ENCODE measurements at places on chromosomes 1 and 21.
A peak's percentile ranks its signal among the peaks of the same experiment; 100 is the strongest.

DNA sequence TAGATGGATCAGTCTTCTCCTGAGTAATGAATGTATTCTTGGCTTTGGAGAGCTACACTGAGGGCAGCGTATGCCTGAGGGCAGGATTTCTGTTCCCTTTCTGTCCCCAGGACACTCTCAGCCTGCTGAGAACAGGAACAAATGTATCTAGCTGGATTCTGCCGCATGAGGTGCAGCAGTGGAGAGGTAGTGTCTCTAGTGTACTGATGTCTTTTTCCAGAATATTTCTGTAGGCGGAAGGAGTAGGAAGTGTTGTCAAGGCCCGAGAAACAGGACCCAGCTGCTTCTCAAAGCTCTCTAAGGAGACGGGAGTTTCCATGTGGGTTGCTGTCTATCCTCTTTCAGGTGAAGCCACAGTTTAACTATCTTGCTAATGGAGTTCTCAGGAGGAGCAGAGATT, 65.5 kb downstream of the MT1HL1 start:
- DNase-seq, result no peak

GRCh38 chr1:99173900-99174299, 90.4 kb upstream of the PLPPR4 start:
- DNase-seq, result no peak

GRCh38 chr1:218339267-218339831, 5.8 kb upstream of the TGFB2 start:
- no peak for DNase-seq

GRCh38 chr1:216566641-216567205, 143.5 kb upstream of the USH2A start:
- DNase-seq, result no peak

DNA sequence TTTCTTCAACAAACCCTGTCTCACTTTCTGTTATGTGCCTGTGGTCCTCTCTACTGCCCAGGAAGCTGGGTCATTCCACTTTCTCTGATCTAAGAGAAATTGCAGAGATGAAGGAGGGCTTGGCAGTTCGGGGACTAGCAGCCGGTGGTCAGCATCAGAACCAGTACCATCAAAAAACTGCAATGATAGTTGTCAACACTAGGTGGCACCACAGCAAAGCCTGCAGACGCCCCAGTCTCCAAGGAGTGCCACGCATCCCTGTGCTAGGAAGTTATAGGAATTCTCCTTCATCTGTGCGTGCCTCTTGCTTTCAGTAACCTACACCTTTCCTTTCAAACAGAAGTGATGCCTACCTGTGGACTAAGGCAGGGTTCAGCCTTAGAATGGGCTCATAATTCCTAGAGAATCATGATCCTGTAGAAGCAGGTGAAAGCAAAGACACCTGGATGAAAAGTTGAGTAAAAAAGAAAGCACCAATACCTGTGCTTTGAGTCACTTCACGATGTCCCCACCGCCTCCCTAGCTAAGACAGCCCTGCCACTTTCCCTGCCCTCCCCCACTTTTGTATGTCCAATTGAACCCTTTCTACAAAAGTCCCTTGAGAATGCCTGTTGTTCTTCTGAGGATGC, 129.2 kb downstream of the ADAMTS1 start:
- no peak for DNase-seq

DNA sequence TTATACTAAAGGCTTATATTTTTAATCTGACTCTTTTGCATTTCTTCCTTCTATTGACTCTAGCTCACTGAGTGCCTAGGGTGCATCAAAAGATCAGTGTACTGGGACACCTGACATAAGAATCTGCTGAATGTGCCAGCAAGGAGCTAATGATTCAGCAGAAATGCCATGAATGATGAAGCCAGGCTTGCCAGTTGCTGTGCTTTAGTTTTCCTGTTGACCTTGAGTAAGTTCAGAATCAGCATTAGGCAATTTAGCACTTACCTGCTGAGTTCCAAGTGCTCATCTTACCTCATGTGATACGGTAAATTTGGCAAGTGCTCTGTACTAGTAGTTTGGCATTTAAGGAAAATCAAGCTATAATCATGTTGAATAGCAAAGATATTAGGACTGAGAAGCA, 523.2 kb upstream of the B3GALT2 start:
- DNase-seq, result no peak

- no peak for DNase-seq
Observed at GRCh38 chr1:153261281-153262069, 2.0 kb downstream of the LORICRIN start.

DNA sequence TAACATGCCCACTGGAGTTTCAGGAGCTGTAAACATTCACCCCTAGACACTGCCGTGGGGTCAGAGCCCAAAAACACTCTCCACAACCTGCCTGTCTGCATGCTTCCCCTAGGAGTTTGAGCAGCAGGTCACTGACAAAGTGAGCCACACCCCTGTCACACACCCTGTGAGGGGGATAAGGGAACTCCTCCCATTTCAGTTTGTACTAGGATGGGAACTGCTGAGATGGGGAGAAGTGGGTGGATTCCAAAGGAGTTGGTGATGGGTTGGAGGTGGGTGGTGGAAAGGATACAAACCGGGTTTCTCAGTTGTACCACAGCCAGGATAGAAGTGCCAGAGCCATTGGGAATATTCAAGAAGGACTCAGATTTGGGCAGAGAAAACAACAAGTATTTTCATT, 140.2 kb downstream of the MIS18A start:
- no peak for DNase-seq

DNA sequence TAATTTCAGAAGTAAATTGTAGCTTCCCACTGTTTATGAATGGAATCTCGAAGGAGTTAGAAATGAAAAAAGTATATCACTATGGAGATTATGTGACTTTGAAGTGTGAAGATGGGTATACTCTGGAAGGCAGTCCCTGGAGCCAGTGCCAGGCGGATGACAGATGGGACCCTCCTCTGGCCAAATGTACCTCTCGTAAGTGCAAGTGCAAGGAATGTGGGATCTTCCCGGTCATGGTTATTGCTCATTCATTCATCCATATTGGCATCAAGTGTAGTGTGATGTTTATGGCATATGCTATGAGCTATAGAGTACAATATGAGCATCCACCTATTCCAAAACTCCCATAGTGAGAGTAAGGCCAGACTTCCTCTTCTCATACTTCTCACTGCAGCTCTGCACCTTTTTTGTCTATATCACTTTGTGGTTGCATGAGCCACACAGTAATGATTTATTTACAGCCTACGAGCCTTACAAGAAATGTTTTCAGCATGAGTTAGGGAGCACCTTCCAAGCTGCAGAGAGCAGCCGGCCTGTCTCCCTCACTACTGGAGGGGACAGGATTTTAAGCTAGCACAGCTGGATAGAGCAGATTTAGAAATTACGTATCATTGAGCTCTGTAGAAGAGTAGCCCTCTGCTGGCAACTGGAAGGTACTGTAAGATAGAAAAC, 24.9 kb upstream of the CR1L start:
- peak; percentile 42 for DNase-seq

- DNase-seq, result no peak
Observed at GRCh38 chr1:184199036-184199435, 147.5 kb downstream of the TSEN15 start.

DNA sequence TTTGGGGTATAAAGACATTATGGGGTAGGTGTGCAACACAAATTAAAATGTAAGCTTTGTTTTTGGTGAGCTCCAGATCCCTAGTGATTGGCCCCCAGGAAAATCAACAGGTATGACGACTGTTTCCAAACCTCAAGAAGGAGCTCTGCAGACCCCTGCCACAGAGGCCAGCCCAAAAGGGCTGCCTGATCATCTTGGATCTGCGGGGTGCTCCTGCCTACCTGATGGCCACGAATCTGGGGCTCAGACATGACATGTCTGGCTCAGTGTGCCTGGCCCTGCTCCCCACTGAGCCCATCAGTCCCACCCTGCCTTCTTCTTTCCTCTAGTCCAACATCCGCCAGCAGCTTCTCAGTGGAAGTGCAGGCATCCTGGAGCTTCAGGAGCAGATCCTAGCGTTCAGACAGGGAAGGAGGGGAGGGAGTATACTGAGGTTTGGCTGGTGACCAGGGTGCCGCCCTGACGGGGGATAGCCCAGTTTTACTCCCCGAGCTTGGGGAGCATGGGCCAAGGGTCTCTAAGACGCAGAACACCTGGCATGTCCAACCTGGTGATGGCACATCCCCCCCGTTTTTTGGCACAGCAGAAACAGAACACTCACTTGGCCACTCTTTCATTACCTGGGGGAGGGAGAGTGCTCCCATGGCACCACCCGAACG, 31.8 kb downstream of the ZNF496 start:
- DNase-seq, result no peak

- no peak for DNase-seq
Observed at GRCh38 chr21:28657566-28657965, 335.1 kb downstream of the LTN1 start.

DNA sequence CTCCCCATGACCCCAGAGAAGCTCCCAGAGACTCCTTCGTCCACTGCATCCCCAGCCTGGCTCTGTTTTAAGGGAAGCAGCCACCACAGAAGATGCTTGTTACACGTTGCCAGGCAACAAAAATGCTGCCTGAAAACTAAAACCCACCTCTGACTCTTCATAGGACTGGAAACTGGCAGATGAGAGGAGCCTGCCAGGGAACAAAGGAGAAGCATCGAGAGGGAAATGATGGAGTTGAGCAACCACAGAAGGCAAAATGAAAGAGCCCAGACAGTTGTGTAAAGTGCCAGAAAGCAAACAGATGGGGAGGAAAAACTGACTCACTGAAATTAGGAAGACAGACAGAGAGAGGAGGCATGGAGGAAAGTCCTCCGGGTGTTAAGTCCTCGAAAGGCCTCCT, 118.4 kb downstream of the KCNN3 start:
- no peak for DNase-seq

DNA sequence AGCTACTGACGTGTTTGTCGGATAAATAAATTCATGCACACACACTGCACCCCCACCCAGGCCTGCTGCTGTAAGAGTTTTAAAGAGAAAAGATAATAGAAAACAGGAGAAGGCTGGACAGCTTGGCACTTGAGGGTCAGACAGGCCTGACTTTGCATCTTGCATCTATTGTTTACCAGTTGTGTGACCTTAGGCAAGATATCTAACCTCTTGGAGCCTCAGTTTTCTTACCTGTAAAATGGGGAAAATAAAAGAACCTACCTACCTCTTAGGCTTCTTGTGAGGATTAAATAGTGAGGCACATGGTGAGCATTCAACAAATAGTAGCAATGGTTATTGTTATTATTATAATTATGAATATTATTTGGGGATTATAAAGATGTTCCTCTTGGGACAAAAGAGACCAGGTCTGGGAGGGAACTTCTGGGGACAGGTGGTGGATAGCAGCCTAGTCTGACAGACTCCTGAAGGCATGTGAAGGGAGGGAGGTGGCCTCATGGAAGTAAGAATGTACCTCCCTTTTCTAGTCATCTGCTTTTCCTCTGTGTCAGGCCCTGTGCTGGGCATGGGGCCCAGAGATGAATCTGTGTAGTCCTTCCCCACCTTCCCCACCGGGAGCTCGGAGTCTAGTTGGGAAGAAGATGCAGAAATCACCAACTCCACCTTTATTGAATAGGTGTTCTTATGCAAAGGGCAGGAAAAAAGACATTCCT, 18.3 kb upstream of the EPB41 start:
- no peak for DNase-seq

DNA sequence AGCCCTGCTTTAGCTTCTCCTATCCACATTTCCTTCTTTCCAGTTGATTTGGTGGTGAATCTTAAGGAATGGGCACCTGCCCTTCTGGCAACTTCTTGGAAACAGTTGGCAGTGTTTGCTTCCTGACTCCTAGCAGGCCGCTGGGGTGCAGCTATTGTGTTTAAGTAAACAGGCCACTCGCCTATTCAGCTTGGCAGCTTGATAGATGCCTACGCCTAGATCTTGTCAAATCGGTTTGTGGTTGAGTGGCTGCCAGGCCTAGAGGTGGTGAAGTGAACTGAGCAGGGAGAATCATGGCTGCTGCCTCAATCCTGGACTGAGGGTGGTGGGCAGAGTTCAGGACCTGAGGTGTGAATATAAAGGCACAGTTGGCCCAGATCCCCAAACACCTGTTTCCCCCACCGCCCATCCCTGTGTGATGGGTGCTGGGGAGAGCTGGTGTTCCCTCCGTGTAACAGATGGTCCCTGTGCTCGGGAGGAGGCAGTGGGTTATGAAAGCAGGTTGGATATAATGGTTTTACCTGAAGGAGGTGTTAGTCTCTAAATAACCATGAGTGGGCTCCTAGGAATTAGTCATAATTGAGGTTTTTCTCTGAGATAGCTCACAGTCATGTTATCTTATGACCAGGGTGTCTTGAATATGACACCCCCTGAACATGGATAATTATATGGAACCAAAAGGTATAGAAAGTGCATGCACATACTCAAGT, 940 bp upstream of the PLA2G2C start:
- no peak for DNase-seq

GRCh38 chr21:14600569-14601297, 54.6 kb upstream of the SAMSN1 start:
- no peak for DNase-seq

DNA sequence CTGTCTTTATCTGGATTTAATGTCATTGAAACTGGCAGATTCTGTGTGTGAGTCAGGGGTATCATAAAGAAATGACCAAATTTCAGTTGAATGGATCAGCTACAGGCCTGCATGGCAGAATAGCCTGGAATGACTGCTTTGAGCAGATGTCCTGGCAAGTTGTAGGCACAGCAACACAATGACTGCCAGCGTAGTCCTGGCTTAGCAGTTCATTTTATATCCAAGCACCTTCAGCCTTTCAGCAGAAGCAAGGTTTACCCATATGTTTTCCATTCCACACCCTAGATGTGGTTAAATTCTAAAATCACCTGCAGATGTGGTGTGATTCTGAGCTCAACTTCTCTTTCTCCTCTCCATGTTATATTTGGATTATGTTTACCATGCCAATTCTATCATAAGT, 22.3 kb upstream of the PTGFR start:
- no peak for DNase-seq

DNA sequence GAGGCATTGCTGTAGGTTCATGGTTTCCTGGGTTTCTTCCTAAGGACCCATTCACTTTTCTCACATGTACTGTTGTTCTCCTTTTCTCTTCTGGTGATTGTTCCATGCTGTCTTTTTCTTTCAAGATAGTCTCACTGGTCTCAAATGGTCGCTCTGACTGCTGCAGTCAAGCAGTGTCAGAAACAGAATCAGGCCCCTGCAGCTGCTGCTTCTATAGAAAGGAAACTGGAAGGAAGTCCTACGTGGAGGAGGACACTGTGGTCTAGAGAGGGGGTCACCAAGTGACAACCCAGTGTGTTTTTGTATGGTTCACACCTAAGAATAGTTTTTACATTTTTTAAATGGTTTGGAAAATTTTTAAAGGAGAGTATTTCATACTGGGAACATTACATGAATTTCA, 2.4 kb downstream of the NECAP2 start:
- DNase-seq, result no peak

- no peak for DNase-seq
Observed at GRCh38 chr1:151166505-151166956, 587 bp downstream of the SCNM1 start.
